ENCODE measurements at places on chromosomes 2 and 18.

GRCh38 chr2:212953170-212953920 lies 198.1 kb downstream of the IKZF2 start:
- no peak for DNase-seq

GRCh38 chr2:14123436-14124103 lies 508.9 kb upstream of the LRATD1 start:
- DNase-seq, result no peak

- peak; percentile 59 for DNase-seq
These were observed 1.7 kb downstream of the CXCR4 start for GRCh38 chr2:136116151-136116812.

DNA sequence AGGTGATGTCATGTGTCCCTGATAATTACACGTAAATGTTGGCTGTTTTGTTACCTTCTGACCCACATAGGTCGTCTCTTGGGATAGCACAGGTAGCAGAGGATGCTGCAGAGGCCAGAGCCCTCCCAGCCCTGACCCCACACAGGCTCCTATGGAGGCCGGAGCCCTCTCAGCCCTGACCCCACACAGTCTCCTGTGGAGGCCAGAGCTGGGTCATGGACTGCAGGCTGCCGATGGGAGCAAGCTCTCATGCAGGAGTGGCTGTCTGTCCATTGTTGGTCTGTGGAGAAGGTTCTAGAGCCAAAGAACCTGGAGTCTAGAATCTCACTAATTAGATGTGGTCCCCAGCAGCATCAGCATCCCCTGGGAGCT lies 155.5 kb downstream of the LDLRAD4 start:
- no peak for DNase-seq

DNA sequence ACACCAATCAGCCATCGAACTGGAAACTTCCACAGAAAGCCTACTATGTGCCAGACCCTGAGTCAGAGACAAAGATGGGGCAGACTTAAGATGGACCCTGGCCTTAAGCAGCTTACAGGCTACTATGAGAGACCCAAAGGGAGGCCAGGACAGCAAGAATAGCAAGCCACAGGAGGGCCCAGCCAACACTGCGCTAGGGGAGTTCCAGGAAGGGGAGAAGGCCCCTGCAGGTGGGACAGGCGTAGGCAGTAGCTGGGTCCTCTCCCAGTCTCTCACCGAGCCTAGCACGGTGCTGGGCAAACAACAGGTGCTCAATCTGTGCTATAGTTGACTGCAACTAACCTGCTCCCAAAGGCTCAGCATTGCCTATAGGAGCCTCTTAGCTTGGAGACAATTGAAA lies 136.2 kb downstream of the CLIP4 start:
- no peak for DNase-seq

- no peak for DNase-seq
These were observed 304.3 kb downstream of the CELF4 start for GRCh38 chr18:37261246-37261840.

DNA sequence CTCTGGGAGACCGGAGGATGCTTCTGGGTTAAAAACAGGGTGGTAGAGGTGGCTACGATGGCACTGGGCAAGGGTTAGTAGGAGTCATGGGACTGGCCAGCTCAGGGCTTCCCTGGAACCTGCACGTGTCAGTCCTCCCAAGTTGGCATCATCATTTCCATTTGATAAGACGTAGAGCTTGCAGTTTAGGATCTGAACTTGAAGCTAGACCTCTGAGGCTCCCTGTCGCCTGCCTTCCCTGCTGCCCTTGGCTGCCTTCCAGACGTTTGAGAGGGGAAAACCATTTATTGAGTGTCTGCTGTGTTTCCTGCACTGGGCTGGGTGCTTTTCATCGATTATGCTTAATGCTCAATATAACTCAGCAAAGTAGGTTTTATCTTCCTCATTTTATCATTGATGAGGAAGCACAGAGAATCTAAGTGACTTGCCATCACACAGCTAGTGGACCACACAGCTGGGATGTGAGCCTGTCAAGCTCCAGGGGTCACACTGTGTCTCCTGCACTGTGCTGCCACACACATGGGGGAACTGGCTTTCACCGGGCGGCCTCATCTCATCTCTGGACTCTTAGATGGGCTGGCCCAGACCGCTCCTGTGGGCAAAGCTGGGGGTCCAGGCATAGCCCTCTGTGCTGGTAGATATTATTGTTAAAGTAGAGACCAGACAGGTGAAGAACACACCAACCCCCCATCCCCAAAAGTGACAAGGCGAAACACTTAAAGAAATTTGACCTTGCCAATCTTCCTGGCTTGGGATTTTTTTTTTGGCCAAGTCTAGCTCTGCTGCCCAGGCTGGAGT lies 7.8 kb downstream of the NT5DC4 start:
- no peak for DNase-seq

DNA sequence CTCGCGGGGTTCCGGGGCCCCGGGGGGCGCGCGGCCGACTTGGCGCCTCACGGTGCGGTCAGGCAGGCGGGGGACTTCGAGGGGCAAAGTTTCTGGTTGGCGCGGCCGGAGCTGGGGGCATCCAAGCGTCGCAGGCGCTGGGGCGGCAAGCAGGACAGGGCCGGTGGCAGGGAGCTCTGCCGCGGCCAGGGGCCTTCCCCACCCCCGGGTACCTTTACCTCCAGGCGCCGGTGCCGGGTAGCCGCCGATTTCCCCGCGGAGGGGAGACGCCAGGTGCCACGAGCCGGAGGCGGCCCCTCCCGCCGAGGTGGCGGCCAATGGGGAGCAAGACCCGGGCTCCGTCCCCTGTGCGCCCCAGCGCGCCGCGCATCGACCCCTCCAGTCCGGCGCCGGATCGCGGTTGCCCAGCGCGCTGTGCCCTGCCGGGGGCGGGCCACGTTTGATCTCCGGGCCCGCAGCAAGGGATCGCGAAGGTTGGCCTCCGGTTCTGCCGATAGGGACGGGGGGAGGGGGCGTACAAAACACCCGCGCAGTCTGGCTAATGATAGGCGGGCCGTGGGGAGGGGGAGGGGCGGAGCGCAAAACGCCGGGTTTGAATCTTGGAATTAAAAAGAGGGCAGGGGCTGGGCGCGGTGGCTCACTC lies at the start of gene ST8SIA5:
Gene ST8SIA5 (minus strand): TSS at position 495 of the 643 bp plus-strand sequence. CDS start 545 bp downstream, outside the sequence.
- DNase-seq, result peak; percentile 36
